ENCODE measurements at places on chromosomes 12 and 14.

DNA sequence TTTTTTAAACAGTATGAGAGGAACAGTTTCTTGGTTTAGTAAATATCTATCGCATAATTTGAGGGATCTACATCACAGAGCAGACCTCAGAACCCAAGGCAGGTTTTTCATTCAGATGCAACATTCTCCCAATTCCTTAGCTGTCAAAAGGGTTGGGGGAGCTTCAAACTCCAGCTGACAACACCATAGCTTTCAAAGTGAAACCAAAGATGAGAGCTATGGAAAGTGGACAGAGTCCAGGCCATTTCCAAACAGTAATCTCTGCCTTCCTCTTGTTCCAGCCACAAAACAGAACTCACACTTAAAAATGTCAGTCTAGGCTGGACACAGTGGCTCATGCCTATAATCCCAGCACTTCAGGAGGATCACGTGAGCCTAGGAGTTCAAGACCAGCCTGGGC is 87.8 kb downstream of the SPRING1 start:
- no peak for DNase-seq

- DNase-seq, result no peak
Measured at GRCh38 chr14:90541076-90541634, 144.3 kb downstream of the CALM1 start.

DNA sequence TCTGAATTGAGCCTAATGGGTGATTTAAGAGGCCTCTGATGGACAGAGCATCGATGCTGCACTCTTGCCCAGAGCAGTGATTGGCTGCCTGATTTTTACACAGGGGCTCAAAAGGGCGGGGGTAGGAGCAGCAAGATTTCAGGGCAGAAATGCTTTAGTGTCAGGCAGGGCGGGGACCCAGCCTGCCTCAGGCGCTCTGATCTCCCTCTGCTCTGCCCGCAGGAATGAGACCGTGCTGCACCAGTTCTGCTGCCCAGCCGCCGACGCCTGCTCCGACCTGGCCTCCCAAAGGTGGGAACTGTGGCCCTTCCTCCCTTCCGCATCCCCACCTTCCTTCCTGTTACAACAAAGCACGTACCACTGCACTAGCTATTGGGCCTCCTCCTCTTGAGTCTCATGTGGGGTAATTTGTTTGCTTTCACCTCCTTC is 32.4 kb downstream of the IQSEC3 start:
- no peak for DNase-seq

GRCh38 chr12:91743704-91744321 is 401.8 kb downstream of the BTG1 start:
- peak; percentile 7 for DNase-seq

DNA sequence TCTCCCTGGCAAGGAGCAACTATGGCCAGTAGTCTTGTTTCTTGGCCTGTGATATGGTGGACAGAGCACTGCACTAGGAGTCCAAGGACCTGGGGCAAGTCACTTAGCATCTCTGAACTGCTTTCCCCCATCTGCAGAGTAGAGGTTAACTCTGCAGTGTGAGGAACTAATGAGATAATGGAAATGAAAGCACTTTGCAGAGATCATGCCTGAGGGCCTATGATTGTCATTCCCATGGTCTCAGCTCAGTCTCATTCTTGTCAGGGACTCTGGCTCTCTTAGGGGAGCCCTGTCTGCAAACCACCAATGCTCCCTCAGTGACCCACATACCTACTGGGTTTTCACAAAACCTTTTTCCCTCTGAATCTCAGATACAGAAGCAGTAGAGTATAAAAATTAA is 6.5 kb upstream of the PNMA1 start:
- DNase-seq, result no peak

DNA sequence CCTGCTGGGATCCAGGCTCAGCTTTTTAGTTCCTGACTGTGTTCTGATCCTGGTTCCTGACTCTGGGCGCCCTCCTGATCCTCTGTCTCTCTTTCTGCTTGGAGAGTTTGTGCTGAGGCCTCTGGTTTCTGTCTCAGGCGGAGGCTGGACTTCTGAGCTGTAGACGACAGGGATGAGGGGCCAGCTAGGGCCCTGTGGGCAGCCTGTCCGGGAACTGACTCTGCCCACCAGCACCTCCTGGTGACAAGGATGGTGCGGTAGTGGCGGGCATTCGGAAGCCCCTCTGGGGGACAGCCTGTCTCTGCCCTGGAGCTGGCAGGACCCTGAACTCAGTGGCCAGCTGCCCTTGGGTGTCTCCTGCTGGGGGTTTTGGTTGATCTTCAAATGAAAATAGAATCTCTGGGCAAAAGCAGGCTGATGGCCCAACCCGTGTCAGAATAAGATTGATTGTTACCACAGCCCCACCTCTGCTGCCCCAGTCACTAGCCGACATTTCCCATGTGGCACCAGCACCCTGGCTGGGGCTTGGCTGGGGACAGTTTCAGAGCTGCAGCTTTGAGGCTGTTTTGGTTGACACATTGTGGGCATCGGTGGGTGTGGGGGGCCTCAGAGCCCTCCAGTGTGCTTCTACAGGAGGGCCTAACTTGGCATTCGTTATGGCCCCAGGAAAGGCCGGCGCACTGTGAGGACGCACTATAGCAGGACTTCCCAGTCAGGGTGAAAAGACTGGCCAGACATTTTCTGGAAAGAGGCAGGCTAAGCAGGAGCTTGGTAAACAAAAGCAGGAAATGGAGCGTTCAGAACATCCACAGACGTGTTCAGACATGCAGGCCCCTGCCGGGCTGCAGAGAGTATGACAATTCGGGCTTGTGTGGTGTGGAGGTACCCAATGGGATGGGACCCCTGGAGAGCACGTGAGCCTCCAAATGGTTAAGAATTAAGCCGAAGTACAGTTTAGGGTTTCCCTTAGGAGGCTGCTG is 16.2 kb downstream of the KRT80 start:
- DNase-seq, result peak; percentile 58

- DNase-seq, result no peak
Measured at GRCh38 chr14:21343035-21343794, 40.6 kb downstream of the SUPT16H start.

GRCh38 chr14:68938271-68939150 is 40.6 kb downstream of the ACTN1 start:
- DNase-seq, result no peak

- peak; percentile 73 for DNase-seq
Measured at GRCh38 chr12:48001505-48002413, 2.5 kb downstream of the COL2A1 start.

GRCh38 chr14:104871145-104871655 is 6.1 kb downstream of the CEP170B start:
- DNase-seq, result no peak

GRCh38 chr12:109518820-109519665 is 41.6 kb downstream of the UBE3B start:
- DNase-seq, result peak; percentile 40

DNA sequence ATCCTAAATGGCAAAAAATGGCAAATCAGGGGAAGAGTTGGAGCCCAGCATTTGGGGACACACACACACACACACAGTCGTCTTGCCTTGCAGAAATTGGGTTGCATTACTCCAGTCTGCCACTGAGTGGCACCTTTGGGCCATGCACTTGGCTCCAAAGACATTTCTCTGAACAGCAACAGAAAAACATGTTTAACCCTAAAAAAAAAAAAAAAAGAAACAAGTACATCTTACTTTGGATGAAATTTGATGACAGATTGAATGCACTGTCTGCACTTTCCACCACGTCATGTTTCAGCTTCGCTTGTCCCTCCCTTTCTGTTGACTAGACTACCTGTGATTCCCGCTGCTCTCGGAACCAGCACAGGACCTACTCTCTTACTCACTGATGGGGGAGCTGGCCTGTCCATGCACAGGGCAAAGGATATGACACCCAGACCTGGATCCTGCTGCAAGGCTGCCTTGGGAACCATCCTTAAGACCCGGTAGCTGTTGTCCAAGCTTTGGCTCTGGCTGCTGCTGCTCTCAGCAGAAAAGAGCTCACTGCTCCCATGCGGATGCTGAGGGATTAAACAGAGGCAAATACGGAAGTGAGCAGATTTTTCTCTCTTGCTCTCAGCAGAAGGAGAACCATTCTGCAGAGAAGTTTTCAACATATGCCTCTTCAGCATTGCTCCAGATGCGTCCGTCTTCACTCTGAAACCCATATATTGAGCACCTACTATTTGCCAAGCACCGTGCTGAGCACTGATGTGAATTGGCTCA is 376.8 kb downstream of the DPF3 start:
- peak; percentile 73 for DNase-seq

- DNase-seq, result no peak
Measured at GRCh38 chr14:47040550-47040949, 389.0 kb upstream of the RPL10L start.

DNA sequence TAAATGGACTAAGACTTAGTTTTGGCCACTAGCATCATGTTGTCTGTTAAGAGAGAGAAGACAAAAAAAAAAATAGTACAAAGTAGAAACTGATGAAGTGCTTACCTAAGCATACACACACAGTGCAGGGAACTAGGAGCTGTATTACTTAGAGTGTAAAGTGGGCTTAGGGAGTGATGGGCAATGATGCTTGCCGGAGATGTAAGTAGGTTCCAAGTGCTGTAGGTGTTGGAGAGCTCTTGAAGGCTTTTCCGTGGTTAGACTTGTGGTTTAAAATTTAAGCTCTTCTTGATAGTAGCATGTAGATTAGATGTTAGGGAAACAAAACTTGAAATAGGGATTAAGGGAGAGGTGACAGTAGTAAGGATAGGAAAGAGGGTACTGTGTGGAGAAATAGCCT is 34.7 kb downstream of the MIA2 start:
- DNase-seq, result peak; percentile 31

DNA sequence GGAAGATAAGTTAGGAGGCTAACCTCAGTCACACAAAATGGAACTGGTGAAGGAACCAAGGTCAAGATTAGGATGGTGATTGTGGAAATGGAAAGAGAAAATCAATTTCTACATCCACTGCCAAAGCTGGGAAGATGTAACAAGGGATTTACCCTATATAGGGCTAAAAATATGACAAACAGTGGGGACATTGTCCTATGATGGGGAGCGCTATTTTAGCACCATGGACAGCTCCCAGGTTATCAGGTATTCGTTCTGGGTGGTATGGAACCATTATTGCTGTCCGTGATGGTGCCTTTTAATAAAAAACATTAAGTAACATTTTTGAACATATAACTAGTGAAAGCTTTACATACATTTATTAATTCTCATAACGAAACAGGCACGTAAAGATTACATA is 124.0 kb downstream of the NDUFA12 start:
- peak; percentile 44 for DNase-seq

- DNase-seq, result no peak
Measured at GRCh38 chr12:69708649-69709048, 9.5 kb upstream of the BEST3 start.

- no peak for DNase-seq
Measured at GRCh38 chr12:109944561-109945359, 44.7 kb downstream of the TCHP start.

DNA sequence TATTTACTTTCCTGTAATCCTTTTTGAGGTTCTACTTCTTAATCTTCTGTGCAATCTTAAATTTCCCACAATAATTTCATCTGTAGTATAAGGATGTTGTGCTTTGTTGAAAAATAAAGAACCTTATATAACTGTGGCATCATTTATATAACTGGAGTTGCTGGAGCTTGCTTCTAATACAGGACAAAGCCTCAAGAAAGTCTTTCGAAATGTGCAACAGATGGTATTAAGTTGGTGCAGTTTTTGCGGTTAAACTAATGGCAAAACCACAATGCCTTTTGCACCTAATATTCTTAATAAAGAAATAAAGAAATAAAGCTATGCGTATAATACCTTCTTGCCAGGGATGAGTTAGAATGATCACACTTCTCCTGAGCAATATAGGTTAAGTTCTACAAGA is 180.0 kb downstream of the KITLG start:
- DNase-seq, result no peak

DNA sequence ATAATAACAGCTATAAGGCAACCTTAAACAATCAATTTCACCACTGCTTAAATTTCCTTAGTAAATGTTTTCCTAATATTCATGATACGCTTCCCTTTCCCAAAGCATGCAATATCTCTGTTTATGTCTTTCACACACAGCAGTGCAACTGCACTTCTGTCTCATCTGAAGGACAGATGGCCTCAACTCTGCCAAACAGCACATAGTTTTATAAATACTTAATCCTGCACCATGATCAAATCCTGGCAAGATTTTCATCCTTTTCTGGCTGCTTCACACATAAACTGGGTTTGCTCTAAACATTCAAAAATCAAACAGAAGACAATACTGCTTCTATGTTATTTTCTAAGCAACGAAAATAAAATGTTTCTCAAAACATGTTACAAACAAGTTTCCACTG is 266.3 kb downstream of the ITPR2 start:
- DNase-seq, result no peak

GRCh38 chr14:22886500-22887259 is 3.7 kb downstream of the REM2 start:
- no peak for DNase-seq

DNA sequence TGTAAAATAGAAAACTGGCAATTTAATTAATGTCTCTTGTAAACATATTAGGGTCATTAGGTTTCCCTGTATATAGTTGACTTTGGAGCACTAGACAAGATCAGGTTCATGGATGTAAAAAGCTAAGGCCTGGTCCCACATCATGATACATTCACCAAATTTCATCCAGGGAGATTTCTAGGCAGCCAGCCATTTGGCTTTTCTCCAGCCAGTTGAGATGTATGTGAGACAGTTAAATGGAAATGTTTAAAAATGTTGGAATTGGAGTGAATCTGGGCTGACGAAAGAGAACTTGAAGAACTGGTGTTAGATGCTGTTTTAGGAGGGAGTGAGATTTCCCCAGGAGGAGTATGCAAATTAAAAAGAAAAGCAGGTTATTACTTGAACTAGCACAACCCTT is 41.8 kb upstream of the CLEC14A start:
- DNase-seq, result no peak
